Ovary (tissue), 10 donors: ENCODE measurements at places on chromosomes 12 and 14.

GRCh38 chr12:87952850-87953249 lies 76.4 kb downstream of the C12orf50 start:
- DNase-seq: no peak

- peak; percentile 65 for DNase-seq
These were observed 4.4 kb downstream of the REM2 start for GRCh38 chr14:22887260-22887989.

DNA sequence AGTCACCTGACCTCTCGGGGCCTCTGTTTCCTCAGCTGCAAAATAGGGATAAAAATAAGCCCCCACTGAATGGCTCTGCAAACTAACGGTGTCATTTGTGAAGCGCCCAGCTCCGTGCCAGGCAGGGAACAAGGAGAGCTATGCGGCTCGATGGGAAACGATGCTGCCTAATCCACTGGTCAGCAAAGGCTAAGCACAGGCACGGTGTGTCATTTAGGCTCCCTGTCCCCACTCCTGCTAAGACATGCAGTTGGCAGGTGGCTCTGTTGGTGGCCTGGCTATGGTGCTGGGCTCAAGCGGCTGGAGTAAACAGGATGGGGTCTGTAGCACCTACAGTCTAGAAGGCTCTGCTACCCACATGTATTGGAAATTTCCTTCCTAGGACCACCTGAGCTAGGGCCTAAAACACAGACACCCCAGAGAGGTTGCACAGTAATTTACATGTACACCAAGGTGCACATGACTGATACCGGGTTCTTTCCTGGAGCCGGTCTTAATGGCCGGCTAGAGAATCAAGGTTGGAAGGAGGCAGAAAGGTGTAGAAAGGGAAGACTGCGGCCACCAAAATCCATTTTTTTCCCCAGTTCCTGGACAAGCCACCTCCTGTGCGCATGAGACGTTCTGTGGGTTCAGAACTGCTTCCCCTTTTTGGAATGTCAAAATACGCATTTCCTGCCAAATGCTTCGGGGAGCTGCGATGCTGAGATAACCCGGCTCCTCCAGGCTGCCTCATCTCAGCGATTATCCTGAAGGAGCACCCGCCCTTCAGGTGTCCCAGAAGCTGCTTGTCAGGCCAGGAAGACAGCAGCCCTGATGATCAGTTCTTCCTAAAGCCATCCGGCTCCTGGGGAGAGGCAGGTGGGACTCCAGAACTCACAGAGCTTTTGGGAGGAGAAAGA lies 1.0 kb downstream of the CACNA2D4 start:
- DNase-seq: peak; percentile 5

- DNase-seq: no peak
These were observed 94.4 kb downstream of the TBC1D30 start for GRCh38 chr12:64918801-64919200.
